Smooth muscle cell of the coronary artery (primary cell): ENCODE measurements at places on chromosomes 3 and 15. TPM values are rescaled to one million over a fixed set of nuclear protein-coding genes. Genes with fewer than 3 reads are reported as not detected.

The HDDC3 gene
- total RNA-seq, result 8.2 and 15.3 TPM in 2 replicates

The LRRC3B gene
- not detected in 2 replicates for total RNA-seq

The NRG4 gene
- not detected in 2 replicates for total RNA-seq

The DAZL gene
- total RNA-seq, result not detected in 2 replicates

The ANKRD63 gene
- not detected in 2 replicates for total RNA-seq

The HES1 gene
- total RNA-seq, result 0.70 and 24.2 TPM in 2 replicates

The C3orf85 gene
- total RNA-seq, result not detected in 2 replicates

The ZCWPW2 gene
- total RNA-seq, result 0.45 and 0.82 TPM in 2 replicates

The COLQ gene
- 0.30 and 0.35 TPM in 2 replicates for total RNA-seq

The USP13 gene
- 3.4 and 4.9 TPM in 2 replicates for total RNA-seq

The GOLGA8O gene
- total RNA-seq, result 0.60 and 1.2 TPM in 2 replicates

The MESP1 gene
- total RNA-seq, result 0.15 TPM in 1 of 2 replicates, not detected in the other

The CASR gene
- under 0.01 TPM in 1 of 2 replicates, not detected in the other for total RNA-seq

The DUOX1 gene
- total RNA-seq, result 0.08 and 0.59 TPM in 2 replicates

The WDR48 gene
- 27.3 and 39.7 TPM in 2 replicates for total RNA-seq

The SORD gene
- total RNA-seq, result 7.1 and 9.5 TPM in 2 replicates

The C2CD4A gene
- 0.98 TPM in 1 of 2 replicates, not detected in the other for total RNA-seq

The XYLB gene
- 2.3 and 10.2 TPM in 2 replicates for total RNA-seq

The GPR27 gene
- 0.08 TPM in 1 of 2 replicates, not detected in the other for total RNA-seq

The CFAP44 gene
- total RNA-seq, result 3.2 and 4.3 TPM in 2 replicates

The CTXND1 gene
- total RNA-seq, result under 0.01 TPM in 1 of 2 replicates, not detected in the other

The GUCA1C gene
- not detected in 2 replicates for total RNA-seq

The ROPN1 gene
- not detected in 2 replicates for total RNA-seq

The IDH3A gene
- 20.8 and 33.9 TPM in 2 replicates for total RNA-seq

The LYZL4 gene
- total RNA-seq, result 0.23 TPM in 1 of 2 replicates, not detected in the other
